GM23338 (cell line): ENCODE measurements at places on chromosomes 7 and 10.

DNA sequence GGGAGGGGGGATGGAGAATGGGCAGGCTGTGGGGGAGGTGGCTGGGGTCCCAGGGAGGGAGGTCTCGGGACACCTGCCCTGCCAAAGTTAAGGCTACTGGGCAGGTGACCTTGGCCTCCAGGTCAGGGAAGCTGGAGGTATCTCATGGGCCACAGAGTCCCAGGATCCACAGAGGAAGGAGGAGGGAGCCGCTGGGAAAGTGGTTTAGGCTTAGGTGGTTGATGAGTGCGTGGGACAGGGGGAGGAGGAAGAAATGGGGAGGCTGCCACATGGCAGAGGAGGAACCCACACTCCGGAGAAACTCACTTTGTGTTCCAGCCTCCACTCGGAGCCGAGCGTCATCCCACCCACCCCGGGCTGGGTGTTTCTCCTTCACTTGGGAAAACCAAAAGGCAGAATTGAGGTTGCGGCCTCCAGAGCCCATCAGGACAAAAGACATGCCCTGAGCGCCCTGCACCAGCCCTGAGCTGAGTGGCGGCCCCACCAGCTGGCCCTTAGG, 46.1 kb downstream of the ASB13 start:
- no peak for DNase-seq

DNA sequence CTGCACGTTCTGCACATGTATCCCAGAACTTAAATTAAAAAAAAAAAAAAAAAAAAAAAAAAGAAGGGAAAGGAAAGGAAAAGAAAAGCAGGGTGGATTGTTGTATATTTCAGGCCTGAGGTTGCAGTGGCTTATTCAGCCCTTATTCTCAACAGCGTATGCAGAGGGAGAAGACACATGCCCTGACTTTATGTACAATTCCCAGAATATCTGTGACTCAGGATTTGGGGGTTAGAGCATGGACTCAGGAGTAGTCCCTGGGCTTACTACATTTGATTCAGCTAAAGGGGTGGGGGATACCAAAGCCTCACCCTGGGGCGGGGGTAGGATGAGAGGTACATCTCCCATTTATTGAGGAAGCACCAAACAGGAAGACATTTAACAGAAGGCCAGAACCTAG, 137.4 kb downstream of the MYOF start:
- DNase-seq, result no peak

- DNase-seq, result no peak
These were observed 15.4 kb downstream of the SEMA3E start for GRCh38 chr7:83633516-83633915.

GRCh38 chr7:157961731-157962457, 625.1 kb downstream of the DNAJB6 start:
- DNase-seq, result no peak

DNA sequence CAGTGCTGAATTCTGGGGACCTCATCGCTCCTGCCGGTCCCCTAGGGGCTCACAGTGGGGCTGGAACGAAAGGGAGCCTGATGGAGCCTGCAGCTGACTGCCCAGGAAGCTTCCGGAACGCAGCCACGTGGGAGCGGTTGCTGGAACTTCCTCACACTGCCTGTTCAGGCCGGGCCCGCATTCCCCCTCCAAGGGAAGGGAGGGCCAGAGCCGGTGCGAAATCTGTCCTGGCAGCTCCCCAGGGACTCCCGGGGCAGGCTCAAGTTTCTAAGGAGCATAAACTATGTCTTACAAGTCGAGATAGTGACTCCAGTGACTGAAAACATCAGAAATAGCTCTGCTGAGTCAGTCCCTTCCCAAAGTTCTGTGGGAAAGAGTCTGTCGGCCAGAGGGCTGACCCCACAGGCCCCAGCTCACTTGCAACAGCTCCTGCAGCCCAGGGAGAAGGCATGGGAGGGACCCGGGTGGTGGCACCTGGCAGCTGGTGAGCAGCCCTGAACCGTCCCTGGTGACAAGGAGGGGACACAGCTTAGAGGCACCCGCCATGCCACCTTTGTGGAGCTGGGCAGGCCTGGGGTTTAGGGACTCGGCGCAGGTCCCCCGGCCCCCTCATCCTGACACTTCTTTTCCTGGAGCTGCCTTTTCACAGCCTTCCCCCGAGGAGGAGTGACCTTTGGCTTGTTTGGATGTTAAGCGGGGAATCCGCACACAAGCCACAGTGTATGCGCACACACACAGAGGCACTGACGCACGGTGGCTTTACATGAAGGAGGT, 47.6 kb downstream of the PDGFA start:
- DNase-seq, result no peak

DNA sequence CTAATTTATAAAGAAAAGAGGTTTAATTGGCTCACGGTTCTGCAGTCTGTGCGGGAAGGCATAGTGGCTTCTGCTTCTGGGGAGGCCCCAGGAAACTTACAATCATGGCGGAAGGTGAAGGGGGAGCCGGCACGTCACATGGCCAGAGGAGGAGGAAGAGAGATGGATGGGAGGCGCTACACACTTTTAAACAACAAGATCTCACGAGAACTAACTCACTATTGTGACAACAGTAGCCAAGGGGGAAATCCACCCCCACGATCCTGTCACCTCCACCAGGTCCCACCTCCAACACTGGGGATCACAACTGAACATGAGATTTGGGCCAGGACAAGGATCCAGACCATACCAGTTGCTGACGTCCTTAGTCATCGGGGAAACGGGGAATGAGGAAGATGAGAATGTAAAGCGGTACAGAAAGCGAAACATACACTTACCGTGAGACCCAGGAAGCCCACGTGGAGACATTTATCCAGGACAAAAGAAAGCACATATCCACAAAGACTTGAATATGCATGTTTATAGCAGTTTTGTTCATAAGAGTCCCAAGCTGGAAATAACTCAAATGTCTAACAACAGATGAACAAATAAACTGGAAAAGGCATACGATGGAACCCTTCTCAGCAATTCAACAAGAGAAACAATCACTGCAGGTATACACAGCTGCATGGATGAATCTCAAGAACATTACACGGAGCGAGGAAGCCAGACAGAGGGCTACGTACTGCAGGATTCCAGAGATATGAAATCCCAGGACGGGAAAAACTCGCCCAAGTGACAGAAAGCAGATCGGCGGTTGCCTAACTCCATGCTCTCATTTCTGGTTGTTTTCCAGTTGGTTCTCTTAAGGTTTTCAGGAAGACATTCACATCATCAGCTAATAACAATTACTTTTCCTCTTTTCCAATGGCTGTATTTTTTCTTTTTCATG, 26.2 kb upstream of the INPP5A start:
- no peak for DNase-seq
